Right renal pelvis (tissue), 4 donors: ENCODE measurements at places on chromosomes 2 and 18. TPM values are rescaled to one million over a fixed set of nuclear protein-coding genes. Genes with fewer than 3 reads are reported as not detected.

The APCDD1 gene
- 119 TPM for polyA plus RNA-seq

The CD302 gene
- polyA plus RNA-seq: 17.9 TPM

- DNase-seq: no peak
Measured at GRCh38 chr2:70753902-70754301, 14.1 kb downstream of the ADD2 start.

- no peak for DNase-seq
Measured at GRCh38 chr2:83017366-83018090, 1441.6 kb downstream of the SUCLG1 start.

DNA sequence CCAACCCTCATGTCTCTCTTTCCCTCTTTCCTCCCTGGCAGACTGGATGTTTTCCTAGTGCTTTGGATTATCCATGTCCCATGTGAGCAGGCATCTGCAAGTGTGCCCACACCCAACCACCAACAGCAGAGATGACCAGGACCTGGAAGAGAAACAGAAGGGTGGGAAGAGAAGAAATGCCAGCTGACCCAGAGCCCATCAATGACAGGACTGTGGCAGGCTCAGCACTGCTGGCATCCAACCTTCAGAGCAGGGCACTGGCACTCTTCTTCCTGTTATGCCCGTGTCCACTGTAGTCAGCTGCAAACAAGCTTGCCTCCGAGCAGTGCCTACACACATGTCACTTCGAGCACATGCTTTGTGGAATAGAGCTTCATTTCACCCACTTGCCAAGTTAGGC lies 121.1 kb downstream of the TANC1 start:
- DNase-seq: no peak

DNA sequence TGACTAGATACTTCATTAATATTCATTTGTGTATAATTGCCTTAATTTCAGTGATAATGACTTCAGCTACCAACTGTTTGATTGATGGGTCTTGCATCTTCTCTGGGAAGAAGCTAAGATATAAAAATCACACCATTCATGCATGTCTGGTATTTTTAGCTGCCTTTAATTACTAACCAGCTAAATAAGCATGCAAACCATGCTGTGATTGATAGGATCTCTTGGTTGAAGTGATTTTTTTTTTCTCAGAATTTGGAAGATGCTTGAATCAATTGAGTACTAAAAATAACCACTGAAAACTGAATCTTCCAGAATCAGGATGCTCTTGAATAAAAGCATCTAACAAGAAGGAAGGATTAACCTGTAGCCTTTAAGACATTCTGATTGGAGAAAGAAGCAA lies 668.8 kb downstream of the TDRD15 start:
- no peak for DNase-seq
